ENCODE measurements at places on chromosomes 11 and 22.

DNA sequence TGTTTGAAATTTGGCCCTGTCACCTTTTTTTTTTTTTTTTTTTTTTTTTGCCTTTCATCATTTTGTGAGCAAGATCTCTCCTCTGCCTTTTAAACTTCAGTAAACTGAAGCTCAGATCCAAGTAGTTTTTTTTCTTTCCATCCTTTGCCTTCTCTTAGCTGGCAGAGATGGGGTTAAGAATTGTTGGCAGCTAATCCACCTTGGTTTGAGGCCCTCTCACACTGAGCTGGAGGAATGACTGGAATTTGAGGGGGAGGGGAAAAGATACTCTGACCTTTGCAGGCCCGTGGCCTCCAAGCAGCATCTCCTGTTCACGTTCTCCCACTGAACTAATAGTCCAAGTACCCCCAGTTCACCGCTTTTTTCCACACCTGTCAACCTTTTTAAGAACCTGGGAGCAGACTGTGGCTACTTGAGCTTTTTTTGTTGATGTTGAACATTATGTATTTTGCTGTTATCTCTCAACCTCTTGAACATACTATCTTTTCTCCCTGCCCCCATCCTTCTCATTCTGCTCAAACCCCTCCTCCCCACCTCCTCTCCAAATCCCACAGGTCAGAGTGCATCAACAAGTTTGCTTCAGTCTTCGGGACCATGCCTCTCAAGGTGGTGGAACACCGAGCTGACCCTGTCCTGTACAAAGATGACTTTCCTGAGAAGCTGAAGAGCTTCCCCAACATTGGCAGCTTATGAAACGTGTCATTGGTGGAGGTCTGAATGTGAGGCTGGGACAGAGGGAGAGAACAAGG is 66.2 kb downstream of the ALX4 start:
- DNase-seq, result no peak

DNA sequence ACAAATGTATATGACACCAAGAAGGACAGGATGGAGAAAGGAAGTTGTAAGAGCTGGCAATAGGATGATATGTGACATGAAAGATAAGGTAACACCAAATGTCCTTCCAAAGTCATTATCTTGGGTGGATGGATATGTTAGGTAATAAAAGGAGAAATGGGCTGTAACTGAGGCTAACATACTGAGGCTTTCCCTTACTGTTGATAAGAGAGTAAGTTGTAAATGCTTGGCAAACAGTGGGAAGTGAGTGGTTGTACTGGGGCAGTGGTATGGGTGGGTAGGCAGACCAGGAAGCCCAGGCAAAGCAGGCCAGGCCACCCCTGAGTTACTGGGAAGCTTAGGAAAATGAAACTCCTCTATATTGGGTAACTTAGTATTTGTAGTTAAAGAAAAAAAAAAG is 73.7 kb downstream of the ARHGAP42 start:
- no peak for DNase-seq

DNA sequence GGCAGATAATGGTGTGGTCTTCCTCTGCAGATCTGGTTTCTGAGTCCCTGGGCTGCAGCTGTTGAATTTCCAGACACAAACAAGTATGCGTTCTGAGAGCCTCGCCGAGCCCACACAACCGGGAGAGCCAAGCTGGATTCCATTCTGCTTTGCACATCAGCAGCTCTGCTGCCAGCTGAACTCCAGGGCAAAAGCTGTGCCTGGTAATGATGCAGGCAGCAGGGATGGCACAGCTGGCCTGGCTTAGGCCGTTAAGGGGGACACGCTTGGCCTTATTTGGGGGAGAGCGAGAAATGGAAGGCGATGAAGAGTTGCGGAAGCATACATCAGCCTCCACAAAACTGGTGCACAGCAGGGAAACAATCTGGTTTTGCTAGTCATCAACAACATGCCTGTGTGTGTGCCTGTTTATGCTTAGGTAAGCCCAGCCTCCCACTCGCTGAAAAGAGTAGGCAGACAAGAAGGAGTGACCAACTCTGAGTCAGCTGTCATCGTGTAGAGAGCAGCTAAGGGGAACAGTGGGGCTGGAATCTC is 25.1 kb downstream of the ADAMTS8 start:
- DNase-seq, result no peak

GRCh38 chr22:38724926-38725571 is 19.3 kb downstream of the GTPBP1 start:
- DNase-seq, result no peak

DNA sequence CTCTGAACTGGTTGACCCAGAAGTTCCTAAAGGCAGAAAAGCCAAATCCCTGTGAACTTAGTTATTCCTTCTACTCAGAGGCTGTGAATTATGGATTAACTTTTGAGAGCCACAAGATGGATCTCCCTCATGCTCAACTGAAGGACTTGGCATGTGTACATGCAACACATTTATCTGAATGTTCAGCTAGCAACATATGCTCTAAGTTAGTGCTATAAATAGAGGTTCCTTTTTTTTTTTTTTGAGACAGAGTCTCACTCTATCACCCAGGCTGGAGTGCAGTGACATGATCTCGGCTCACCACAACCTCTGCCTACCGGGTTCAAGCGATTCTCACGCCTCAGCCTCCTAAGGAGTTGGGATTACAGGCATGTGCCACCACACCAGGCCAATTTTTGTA is 40.1 kb downstream of the EIF4ENIF1 start:
- DNase-seq, result no peak

GRCh38 chr22:50341977-50342650 is 1.0 kb upstream of the PPP6R2 start:
- peak; percentile 85 for DNase-seq

GRCh38 chr11:66973956-66974580 is 1.0 kb upstream of the C11orf86 start:
- no peak for DNase-seq

GRCh38 chr11:33248416-33248971 is 8.7 kb upstream of the HIPK3 start:
- DNase-seq, result no peak

DNA sequence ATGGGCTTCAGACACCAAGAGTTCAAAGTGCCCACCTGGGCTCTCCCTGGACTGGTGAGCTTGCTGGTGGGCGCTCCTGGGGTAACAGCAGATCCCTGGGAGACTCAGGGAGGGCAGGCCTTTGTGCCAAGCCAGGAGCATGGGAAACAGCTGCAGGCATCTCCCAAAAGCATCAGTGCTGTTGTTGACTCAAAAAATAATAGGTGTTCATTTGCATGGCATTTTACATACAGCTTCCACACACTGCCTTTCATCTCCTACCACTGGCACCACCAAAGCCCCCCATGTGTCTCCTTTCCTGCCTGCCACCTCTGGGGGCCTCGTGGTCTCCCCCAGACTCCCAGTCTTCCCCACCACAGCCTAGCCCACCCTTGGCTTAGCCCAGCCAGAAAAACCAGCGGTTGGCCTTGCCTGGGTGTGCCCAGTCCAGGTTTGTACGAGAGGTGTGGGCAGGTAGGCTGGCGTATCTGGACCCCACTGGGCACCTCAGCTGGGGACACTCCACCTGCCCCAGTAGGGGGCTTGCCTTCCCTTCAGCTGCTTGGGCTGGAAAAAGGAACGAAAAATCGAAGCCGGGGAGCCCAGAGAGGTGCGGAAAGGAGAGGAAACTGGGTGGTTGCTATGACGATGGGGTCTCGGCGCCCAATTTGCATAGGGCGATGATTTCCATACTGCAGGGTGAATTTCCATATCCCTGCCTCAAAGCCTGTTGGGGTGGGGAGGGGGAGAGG is 15.0 kb downstream of the POU2F3 start:
- DNase-seq, result no peak

DNA sequence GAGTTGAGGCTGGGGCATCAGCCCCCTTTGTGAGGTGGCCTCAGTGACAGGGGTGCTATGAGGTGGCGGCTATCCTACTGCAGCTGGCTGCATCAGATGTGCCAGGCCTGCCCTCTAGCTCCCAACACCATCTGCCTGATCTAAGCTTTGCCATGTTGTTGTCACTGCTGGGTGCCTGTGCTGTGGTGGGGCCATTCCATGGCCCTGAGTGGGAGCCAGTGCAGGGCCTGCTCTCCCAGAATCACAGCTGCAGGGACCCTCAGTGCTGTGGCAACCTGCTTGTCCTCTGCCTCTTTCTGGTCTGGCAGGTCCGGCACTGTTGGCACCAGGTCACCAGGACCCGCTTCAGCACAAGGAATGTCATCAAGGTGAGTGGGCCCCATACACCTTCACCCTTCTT is 1.8 kb upstream of the SNU13 start:
- DNase-seq, result no peak

- no peak for DNase-seq
Measured at GRCh38 chr22:47374901-47375575, 612.6 kb downstream of the TBC1D22A start.

DNA sequence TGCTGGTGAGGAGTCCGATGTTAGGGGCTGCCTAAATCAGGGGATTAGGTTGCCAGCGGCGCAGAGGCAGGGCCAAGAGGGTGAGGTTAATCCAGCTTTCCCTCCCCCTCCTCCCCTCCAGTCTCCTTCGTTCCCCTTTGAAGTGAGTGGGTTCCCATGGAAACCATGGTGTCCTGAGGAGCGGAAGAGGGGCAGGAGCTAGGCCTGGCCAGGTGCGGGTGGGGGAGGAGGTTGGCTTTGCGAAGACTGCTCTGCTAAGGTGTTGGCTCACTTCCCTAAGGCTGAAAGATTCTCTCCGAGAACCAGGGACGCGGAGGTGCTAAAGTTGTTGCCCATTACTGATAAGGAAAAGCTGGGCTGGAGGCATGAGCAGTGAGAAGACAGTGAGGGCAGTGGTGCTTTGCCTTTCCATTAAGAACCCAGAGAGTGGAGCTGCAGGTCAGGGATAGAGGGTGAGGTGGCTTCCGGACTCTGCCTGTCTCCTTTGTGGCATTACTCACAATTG is 124.6 kb downstream of the FEZ1 start:
- DNase-seq, result no peak

GRCh38 chr11:70423523-70424505 is 25.5 kb downstream of the CTTN start:
- DNase-seq, result no peak

DNA sequence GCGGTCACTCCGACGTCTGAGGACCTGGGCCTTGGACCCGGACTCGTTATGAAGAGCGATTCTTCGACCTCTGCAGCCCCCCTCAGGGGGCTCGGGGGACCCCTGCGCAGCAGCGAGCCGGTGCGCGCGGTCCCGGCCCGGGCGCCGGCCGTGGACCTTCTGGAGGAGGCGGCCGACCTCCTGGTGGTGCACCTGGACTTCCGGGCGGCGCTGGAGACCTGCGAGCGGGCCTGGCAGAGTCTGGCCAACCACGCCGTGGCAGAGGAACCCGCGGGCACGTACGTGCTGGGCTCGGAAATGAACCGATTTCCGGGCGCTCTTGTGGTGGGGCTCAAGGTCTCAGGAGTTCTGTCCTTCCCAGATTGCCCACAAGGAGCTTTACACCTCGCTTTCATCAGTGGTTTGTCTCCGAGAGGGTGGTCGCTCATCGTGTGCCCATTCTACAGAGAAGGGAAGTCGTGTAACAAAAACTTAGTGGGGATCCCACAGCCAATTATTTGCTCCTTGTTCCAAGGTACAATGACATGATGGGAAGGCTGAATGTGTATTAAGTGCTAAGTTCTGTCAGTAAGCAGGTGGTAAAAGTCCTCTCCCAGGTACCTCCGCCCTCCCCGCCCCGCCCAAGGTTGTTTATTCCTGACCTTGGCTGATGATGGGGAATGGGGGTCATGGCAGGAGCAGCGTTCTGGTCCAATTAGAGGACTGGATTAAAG is 695 bp downstream of the PEX26 start:
- peak; percentile 18 for DNase-seq

DNA sequence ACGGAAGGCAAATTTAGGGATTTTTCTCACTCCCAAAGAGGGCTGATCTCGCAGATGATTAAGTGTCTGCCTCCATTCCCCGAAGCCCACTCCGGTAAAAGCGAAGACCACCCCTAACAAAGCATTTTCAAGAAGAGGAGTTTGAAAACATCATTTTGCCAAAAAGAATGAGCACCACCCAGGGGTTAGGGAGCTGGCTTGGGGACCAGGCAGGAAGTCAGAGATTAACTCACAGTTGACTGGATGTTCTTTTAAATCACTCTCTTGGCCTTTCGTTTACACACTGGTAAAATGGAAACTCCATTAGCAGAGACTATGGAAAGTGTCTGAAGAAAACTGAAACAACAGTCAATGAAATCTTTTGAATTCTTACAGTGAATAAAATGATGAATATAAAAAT is 7.9 kb upstream of the TRIM44 start:
- DNase-seq, result no peak

DNA sequence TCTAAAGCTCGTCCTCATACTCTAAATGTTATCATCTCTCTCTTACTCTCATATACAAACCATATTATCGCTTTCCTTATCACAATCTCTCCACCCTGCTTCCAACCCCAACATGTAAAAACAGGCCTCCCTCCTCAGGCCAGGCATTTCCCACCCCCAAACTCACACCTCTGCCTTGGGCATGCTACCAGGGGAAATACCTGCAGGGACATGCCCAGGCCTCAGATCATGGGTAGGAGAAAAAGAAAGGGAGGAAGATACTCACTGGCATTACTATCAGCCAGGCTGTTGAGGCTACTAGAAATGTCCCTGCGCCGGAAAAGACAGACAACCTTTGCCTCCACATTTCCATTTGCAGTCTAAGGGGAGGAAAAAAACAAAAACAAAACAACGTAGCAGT is 1.8 kb downstream of the MTA2 start:
- no peak for DNase-seq

- DNase-seq, result no peak
Measured at GRCh38 chr11:133934599-133935550, 21.9 kb downstream of the IGSF9B start.

DNA sequence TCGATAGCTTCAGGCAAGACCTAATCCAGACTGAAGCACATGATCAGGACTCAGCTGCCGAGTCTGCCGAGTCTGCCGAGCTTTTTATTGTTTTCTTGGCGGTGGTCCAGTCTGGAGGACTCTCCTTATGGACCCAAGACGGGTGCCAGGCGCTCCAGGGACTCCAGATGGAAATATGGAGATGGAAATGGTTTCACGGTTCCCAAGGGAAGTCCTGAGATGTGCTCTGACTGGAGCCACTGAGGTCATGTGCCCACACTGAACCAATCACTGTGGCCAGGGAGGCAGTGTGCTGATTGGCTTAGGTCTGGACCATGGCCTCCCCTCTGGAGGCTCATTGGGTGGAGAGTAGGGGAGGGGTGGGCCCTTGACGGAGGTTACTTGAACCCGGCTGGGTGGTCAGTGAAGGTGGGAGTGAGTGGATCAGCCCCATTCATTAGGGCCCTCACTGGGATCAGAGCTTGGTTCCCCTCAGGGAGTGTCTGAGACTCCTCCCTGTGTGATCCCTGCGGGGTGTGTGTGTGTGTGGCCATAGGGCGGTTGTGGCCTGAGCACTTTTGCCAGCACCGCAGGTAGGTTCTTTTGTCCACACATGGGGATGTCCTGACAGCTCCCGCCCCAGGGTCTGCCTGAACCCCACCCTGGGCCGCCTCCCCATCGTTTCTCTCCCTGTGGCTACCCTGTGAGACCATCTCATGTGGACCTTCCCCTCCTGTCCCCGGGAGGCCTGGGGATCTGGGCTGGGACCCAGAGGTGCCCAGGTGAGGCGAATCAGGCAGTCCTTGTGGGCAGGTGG is 14.0 kb downstream of the RPS6KA4 start:
- no peak for DNase-seq
